ENCODE measurements at places on chromosomes 7 and 10.

DNA sequence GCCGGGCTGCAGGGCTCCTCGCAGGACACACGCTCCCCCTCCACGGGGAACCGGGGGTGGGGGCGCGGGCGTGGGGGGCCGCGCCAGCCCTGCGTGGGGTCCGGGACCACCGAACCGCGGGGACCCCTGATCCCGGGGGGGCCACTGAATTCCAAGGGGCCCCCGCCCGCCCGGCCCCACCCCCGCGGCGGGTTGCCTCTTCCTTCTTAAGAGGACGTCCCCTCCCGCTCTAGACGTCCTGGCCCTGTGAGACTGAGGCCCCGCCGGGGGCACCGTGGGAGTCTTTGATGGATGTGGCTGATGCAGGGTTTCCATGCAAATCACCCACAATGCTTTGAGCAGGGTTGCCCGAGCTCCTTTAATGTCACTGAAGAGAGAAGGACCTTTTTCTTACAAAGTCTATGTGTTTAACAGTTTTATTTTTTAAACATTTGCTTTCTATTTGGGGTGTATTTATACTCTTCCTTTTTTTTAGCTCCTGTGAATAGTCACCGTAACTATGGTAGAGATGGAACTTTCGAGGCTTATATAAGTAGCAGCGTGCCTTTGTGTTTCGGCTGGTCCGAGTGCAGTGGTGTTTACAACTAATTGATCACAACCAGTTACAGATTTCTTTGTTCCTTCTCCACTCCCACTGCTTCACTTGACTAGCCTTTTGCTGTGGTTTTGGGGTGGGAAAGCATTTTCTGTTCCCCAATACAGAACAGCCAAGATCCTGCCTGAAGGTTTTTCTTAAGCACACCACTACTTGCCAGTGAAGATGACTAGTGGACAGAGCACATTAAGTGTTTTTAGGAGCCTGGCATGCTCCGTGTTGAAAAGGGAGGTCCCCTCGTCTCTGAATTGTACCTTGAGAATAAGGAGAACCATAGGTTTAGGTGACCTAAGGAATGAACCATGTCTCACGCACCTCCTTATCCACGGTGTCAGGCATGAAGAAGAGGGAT, 44.8 kb downstream of the PDIA4 start:
- DNase-seq, result peak; percentile 52

- no peak for DNase-seq
Measured at GRCh38 chr10:49655099-49655498, 24.4 kb upstream of the C10orf53 start.

- peak; percentile 33 for DNase-seq
Measured at GRCh38 chr7:134293002-134293740, 23.6 kb downstream of the SLC35B4 start.

- DNase-seq, result no peak
Measured at GRCh38 chr10:85851325-85851724, 515.3 kb downstream of the GRID1 start.

- peak; percentile 30 for DNase-seq
Measured at GRCh38 chr10:625333-625696, 64.2 kb downstream of the DIP2C start.

GRCh38 chr10:85741626-85742300, 624.8 kb downstream of the GRID1 start:
- no peak for DNase-seq

- no peak for DNase-seq
Measured at GRCh38 chr10:5905854-5906507, 15.9 kb downstream of the FBH1 start.

GRCh38 chr10:132500781-132501415, 36.7 kb upstream of the INPP5A start:
- peak; percentile 14 for DNase-seq

- DNase-seq, result no peak
Measured at GRCh38 chr7:109890622-109891021, 1200.3 kb upstream of the LRRN3 start.

DNA sequence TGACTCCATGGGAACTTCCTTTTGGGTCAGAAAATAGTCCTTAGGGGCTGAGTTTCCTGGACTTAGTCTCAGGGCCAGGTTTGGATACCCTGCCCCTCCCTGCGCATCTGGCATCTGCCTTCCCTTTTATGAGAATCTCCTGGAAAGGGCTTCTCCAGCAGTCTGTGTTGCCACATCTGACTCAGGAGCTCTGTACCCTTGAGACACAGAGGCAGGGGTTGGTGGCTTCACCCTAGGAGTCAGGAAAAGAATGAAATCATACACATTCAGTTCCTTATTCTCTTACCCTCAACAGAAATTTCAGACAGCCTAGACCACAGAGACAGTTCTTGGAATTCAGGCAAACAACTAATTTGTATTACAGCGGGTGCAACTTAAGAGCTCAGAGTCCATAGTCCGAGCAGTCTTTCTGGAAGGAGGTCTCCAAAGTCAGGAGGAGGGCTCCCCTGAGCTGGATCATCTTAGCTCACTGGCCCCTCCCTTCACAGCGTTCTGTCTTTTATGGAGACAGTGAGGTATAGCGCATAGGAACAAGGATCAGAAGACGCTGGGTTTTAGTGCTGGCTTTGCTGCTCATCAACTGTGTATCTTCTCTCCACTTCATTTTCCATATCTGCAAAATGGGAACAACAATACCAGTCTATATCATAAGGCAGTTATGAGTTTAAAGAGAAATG, 3.0 kb upstream of the PLAU start:
- DNase-seq, result peak; percentile 49

DNA sequence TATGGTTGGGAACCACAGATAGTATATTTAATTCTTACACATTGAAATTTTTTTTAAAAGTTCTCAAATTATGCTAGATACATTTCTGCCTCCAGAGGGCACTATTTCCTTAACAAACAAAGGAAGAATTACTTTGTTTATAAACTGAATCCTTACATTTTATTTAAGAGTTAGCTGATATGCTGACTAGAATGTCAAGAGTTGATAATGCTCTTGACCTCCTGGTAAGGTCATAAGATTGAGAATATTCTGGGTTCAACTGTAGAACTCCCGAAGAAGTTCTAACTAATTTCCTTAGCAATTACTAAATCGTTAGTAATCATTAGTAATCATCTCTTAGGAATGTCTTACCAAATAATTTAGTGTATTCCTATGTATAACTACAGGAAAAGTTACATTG, 95.3 kb upstream of the CYP26C1 start:
- no peak for DNase-seq

DNA sequence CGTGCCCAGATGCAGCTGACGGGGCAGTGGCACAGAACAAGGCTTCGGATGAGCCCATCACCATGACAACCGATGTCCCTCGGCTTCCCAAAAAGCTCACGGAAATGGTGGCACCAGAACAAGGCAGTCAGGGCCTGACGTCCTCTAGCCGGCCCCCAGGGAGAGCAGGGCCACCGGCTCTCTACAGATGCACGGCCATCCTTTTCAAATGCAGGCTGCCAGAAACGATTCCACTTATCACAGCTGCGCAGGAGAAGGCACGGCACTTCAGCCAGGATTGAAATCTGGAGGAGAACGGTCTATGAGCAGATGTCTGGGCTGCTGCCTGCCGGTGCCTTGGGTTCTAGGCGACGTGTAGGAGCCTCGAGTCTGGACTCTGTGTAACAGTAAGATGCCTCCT, 223.8 kb downstream of the ZMYND11 start:
- DNase-seq, result peak; percentile 10

GRCh38 chr10:132117146-132117545, 51.4 kb downstream of the JAKMIP3 start:
- DNase-seq, result no peak

- no peak for DNase-seq
Measured at GRCh38 chr10:63496561-63496960, 24.6 kb upstream of the REEP3 start.

DNA sequence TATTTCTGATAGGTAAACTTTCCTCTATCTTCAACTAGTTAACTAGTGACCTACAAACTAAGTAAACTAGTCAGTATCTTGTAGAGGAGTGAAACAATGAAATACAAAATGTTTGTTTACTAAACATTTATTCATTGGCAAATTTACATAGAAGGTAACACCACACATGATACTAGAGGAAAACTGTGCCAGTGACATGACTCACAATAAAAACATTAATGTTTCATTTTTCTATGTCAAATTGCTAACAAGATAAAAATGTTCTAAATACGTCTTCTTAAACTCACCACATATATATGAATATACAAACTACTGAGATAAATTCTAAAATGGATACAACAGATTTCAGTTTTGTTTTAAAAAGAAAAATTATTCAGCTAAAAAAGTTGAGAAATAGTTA, 471.3 kb downstream of the PARD3 start:
- DNase-seq, result no peak

- DNase-seq, result no peak
Measured at GRCh38 chr7:158530800-158531609, 56.6 kb downstream of the PTPRN2 start.

DNA sequence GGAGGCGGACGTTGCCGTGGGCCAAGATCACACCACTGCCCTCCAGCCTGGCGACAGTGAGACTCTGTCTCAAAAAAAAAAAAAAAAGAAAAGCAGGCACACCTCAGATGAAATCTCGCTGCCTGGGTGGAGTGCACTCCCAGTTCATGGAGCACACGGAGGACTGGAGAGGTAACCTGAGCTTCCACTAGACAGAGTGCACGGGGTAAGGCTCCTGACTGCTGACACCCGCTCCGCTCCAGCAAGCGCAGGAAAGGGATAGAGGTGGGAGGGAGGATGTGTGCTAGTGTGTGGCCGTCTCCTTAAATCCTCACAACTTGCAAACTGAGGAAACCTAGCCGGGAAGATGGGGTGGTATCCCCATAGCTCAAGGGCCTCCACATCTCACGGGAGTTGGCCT, 50.8 kb downstream of the FAM53B start:
- no peak for DNase-seq

DNA sequence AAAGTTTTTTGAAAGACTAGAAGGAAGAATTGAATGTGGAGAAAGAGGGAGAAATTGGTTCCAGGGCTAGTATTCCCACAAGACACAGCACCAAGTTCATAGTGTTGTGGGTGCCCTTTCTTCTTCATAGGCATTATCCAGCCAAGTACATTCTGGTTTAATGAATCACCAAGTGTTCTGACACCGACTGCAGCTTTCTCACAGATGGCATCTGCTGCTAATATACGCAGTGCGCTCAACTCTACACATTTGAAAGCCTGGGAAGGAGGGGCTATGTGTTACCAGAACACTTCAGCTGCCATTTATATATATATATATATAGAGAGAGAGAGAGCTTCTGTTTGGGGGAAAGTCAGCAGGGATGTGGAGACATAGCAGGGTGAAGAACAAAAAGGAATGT, 1168.4 kb downstream of the GATA3 start:
- no peak for DNase-seq

GRCh38 chr7:36037121-36037662, 115.9 kb upstream of the EEPD1 start:
- DNase-seq, result no peak

DNA sequence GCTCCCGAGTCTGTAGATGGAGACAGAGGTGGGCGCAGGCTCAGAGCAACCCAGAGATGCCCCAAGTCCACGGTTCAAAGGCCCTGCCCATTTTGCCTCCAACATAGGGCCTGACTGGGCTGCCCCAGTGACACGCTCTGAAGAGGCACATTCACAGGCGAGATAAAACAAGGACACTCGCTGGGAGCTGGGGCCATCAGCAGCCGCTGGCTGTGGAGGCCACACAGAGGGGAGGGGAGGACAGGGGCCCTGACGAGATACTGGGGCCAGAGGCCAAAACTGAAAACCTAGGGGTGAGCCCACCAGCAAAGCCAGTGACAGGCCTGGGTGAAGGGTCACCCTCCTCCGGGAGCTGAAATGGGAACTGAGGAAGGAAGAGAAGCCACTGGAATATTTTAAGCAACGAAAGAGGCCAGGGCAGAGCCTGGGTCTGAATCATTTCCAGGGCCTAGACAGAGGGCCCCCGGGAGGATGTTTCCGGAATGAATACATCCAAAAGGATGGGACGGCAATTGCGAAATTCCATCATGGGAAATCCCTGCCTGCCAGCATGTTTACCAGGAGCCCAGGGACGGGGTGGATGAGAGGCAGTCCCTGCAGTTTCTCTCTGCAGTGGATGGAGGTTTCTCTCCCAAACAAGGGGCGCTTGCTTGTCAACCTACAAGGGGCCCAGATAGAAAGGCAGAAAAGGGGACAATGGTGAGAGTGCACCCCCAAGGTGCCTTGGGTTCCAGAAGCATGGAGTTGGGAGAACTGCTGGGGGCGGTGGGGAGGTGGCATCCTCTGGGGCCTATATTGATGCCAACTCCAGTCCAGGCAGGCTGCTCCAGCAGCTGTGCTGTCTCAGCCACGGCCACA, 29.0 kb upstream of the HSPA12A start:
- peak; percentile 45 for DNase-seq

GRCh38 chr7:3176112-3177000, 124.7 kb upstream of the SDK1 start:
- DNase-seq, result no peak

DNA sequence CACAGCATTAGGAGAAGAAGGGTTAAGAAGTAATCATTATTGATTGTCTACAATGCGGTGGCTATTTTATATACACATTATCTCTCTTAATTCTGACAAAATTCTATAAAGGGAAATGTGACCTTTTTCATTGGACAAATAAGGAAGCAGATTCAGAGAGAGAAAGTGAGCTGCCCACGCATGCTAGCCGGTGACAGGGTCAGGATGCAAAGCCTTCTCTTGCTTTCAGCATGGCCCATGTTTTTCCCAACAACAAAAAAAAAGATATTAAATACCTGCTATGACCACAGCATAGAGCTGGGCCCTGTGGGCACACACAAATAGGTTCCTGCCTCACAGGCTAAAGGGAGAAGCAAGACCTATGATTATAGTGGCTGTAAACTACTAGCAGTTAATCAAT, 66.8 kb downstream of the PPP1R3C start:
- DNase-seq, result no peak

GRCh38 chr10:103277713-103278536, 987 bp downstream of the INA start:
- DNase-seq, result no peak

DNA sequence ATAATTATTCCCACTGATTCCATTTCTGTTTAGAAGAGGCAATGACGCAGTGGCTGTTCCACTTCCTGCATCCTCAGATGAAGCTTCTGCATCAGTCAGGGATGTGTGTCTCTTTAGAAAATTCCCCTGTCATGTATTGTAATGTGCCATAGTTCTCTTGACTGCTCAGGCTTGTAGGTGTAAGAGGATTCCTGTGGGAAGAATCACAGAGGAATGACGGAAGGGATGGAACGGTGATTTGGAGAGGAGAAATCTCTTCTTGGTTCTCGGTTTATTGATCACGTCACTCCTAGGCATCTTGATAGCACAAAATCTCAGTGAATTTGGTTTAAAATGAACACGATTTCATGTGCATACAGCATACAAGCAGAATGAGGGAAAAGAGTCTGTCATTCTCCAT, 69.8 kb upstream of the PRKCQ start:
- DNase-seq, result no peak

GRCh38 chr7:30977896-30978564, 14.3 kb downstream of the GHRHR start:
- DNase-seq, result peak; percentile 85

DNA sequence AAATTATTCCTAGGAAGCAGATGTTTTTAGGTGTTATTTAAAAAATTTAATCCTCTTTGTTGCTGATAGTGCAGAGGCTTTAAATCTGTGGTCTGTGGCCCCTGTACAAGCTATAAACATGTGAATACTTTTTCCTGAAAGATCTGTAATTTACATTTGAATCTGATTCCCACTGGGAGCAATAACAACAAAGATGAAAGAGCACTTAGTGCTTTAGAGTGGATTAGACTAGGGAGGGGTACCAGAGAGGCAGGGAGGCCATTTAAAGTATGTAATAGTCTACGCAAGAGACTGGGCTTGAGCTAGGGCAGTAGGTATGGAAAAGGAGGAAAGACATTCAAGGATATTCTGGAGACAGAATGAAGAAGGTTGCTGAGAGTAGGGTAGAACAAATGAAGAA, 19.1 kb downstream of the BTRC start:
- DNase-seq, result no peak
